ENCODE measurements at places on chromosomes 16 and 17. TPM values are rescaled to one million over a fixed set of nuclear protein-coding genes. Genes with fewer than 3 reads are reported as not detected.

The STH gene
- not detected for total RNA-seq

The AGRP gene
- total RNA-seq: 3.5 TPM

The AANAT gene
- total RNA-seq: not detected

DNA sequence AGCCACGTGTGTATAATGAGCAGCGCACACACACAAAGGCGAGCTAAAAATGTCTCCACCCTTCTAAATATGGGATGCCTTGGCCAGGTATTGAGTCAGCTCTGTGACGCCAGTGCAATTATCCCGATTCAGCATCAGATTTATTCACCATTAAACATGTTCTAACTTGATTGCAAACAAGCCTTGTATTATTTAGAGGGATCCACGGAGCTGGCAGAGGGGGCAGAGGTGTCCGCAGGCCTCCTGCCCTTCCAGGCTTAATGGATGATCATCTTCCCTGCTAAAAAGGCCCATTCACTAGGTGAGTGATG, 591.7 kb downstream of the MAF start:
- no peak for DNase-seq
- no peak overlapping the region for H3K27ac ChIP-seq
- no peaks in the 10 kb centered on the region for H3K27me3 ChIP-seq

- no peaks in the 10 kb centered on the region for H3K27me3 ChIP-seq
- no peak for DNase-seq
- no peak overlapping the region for H3K4me3 ChIP-seq
- peak overlapping the region; percentile 94 for H3K27ac ChIP-seq
- no peaks in the 10 kb centered on the region for H3K36me3 ChIP-seq
- H3K4me1 ChIP-seq: peaks cover 67% of the 10 kb centered on the region
Observed at GRCh38 chr16:70427786-70428177, 11.1 kb downstream of the ST3GAL2 start.

- no peaks in the 10 kb centered on the region for H3K36me3 ChIP-seq
- H3K27me3 ChIP-seq: no peaks in the 10 kb centered on the region
- no peak for DNase-seq
- no peak overlapping the region for H3K27ac ChIP-seq
Observed at GRCh38 chr17:1996800-1997288, 28.3 kb downstream of the RTN4RL1 start.

The GAST gene
- not detected for total RNA-seq

All from upper lobe of left lung (tissue), 6 donors.